Stomach (tissue), 19 donors: ENCODE measurements at places on chromosomes 7 and 10. TPM values are rescaled to one million over a fixed set of nuclear protein-coding genes. Genes with fewer than 3 reads are reported as not detected.

- DNase-seq, result no peak
Measured at GRCh38 chr10:104170610-104171254, 48.8 kb downstream of the SFR1 start.

DNA sequence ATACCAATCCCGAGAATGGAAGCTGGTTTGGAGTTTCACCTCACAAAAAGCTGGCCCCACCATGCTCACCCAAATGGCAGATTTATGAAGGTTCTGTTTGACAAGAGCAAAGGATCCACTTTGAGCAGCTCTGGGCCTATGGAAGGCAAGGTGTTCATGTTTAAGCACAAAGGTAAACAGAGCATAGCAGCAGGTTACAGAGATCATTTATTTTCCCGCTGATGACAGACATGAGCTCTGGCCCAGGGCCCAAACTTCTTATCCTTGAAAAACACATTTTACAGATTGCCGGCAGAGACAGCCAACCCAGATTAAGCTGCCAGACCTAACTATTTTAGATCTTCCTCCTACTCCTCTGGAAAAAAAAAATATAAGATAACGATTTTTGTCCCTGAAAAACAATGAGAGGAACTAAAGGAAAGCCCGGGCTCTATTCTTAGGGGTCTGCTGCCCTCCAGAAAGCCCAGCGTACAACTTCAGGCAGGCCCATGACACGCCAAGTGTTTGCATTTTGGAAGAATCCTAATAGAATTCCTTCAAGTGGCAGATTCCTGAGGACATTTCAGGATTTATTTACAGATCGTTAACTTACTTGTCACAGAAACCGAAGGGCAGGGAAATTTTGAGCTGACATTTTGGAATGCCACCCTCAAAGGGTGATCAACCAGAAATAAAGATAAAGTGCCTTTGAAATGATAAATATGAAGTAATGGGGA, 40.0 kb downstream of the SYPL1 start:
- DNase-seq, result peak; percentile 83

- peak; percentile 36 for DNase-seq
Measured at GRCh38 chr10:35369049-35369611, 32.8 kb downstream of the CCNY start.

DNA sequence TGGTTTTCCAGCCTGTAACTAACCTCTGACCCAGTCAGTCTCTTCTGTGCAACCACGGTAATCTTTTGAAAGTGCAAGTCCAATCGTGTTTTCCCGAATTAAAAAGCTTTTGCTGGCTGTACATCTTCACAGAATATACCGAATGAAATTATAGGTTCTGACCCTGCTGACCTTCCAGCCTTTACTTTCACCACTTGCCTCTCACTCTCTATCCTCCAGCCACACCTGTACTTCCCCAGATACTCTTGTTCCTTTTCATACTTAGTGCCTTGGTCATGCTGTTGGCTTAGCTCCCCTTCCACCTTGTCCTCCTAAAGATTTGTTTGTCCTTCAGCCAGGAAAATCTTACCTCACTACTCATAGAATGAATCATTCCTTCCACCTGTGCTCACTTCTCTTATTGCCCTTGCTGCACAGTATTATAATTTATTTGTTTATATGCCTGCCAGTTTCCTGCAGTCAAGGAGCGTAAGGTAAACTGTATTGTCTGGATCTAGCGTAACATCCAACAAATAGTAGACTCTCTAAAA, 2.3 kb upstream of the PNPLA8 start:
- DNase-seq, result no peak

- no peak for DNase-seq
Measured at GRCh38 chr10:19833170-19833824, 17.1 kb downstream of the PLXDC2 start.

- DNase-seq, result no peak
Measured at GRCh38 chr7:138433583-138434443, 26.2 kb upstream of the TRIM24 start.

GRCh38 chr7:6495597-6496262, 48.0 kb upstream of the DAGLB start:
- no peak for DNase-seq

- DNase-seq, result no peak
Measured at GRCh38 chr10:16720812-16721211, 96.4 kb downstream of the RSU1 start.

DNA sequence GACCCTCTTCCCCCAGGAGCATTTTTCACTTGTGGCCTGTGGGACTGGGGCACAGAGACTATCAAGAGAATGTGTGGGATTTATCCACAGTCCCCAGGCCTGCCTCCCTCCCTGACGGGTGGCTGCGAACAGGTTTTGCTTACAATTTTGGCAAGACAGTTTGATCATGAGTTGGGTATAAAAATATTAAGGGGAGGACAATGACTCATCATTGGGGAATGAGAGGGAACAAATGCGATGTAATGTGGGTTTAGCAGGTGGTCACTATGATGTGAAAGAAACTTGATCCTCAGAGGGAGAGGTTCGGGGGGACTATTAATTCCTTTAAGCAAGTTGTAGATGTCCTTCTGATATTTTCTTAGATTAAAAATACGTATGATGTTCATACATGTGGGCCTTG, 52.2 kb downstream of the EMX2 start:
- no peak for DNase-seq

- no peak for DNase-seq
Measured at GRCh38 chr10:131155876-131156230, 155.7 kb downstream of the TCERG1L start.

- DNase-seq, result no peak
Measured at GRCh38 chr10:4671451-4672145, 154.4 kb upstream of the AKR1E2 start.

- no peak for DNase-seq
Measured at GRCh38 chr7:2698581-2699288, 10.7 kb downstream of the AMZ1 start.

DNA sequence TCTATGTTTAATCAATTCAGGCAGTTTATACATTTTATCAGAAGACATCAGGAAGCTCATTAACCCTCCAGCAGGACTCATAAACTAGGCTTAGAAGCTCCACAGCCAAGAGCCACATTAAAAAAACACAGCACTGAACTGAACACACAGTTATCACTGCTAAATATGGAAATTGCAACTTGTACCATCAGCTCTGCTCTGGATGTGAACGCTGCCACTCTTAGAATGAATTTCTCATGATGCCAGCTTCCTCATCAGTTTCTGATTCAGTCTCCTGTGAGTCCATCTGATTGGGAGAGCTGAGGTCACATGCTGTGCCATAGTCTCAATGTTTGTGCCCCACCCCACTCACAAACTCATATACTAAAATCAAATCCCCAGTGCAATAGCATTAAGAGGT, 17.1 kb upstream of the ING3 start:
- no peak for DNase-seq

GRCh38 chr10:785089-785860, 95.8 kb upstream of the DIP2C start:
- no peak for DNase-seq

DNA sequence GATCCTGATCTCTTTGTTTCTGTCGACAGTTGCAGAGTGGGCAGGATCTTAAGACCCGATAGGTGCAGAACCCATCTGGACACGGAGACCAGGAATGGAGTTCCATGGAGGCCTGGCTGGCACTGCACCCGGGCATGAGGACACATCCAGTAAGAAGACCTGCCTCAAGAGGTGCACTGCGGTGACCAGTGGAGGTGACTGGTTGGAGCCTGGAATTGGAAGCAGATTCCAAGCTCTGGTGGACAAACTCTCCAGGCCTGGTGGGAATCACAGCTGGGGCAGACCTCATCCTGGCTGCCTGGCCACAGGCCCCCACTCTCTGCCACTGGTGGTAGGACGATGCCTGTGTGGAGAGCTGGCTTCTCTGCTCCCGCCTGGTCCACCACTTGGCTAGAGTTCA, 31.0 kb downstream of the ZNF775 start:
- no peak for DNase-seq

GRCh38 chr7:138125598-138126111, 49.4 kb downstream of the AKR1D1 start:
- DNase-seq, result no peak

DNA sequence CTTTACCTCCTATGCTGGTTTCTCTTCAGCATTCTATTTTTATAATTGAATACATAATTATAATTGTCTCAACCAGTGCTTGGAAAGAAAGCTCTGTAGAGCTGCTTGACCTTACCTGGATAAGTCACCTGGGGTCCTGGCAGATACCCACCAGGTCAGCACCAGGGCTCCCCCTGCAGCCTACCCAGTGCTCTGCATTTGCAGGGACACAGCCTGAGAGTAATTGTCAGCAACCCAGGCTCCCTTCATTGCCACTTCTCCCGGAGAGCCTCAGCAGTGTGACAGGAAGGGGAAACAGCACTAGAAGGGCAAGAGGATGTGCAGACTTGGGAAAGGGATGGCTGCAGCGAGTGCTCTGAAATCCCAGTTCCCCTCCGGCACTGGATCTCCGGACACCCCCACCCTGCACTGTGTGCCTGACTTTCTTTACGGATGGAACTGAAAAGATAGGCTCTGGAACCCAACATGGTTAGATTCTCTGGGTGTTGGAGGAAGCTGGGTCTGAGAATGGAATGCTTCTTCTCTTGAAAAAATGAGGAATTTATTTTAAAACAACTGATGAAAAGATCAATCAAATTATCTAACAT, 11.4 kb upstream of the PAX4 start:
- peak; percentile 47 for DNase-seq

GRCh38 chr10:112915590-112916572, 34.2 kb upstream of the TCF7L2 start:
- peak; percentile 68 for DNase-seq

GRCh38 chr10:82910301-82910700, 1035.3 kb downstream of the NRG3 start:
- no peak for DNase-seq

GRCh38 chr7:48976253-48976652, 51.9 kb downstream of the CDC14C start:
- DNase-seq, result no peak

DNA sequence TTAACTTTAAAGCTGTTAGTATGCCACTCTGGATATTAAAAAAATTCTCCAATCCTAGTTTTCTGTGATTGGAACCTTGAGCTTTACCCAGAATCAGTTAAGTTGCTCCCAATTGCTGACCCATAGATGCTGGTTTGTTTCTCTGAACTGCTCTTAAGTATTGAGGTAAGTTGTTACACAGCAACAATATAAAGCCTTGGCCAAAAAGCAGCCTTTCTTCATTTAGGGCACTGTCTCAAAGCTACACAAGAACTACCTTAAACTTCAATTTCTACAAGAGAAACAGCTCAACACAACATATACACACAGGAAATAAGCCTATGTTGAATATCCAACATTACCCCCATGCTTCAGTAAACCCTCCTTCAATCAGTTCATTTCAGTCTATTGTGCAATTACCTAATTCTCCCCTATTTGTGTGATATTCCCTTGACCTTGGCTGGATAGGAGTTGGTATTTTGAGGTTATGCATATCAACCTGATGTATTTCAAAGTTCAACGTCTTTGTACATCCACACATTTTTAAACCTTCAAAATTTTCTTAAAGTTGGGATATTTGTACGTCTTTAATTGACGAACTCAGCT, 11.5 kb downstream of the HNRNPA2B1 start:
- DNase-seq, result no peak

DNA sequence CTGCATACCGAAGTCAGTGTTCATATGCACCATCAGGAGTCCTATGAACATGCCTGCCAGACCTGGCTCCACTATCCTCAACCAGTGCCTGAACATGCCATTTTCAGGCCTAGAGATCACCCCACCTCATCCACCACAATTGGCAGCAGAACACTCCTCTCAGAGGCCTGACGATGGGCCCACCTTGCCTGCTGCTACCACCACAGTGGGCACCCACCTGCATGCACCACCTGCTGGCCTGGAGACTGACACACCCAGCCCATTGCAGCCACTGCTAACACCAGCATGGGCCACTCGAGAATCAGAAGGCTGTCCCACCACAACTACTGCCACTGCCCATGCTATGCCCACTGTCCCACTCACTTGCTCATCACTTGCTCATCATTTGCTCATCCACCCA, 130.7 kb upstream of the FAM13C start:
- no peak for DNase-seq

DNA sequence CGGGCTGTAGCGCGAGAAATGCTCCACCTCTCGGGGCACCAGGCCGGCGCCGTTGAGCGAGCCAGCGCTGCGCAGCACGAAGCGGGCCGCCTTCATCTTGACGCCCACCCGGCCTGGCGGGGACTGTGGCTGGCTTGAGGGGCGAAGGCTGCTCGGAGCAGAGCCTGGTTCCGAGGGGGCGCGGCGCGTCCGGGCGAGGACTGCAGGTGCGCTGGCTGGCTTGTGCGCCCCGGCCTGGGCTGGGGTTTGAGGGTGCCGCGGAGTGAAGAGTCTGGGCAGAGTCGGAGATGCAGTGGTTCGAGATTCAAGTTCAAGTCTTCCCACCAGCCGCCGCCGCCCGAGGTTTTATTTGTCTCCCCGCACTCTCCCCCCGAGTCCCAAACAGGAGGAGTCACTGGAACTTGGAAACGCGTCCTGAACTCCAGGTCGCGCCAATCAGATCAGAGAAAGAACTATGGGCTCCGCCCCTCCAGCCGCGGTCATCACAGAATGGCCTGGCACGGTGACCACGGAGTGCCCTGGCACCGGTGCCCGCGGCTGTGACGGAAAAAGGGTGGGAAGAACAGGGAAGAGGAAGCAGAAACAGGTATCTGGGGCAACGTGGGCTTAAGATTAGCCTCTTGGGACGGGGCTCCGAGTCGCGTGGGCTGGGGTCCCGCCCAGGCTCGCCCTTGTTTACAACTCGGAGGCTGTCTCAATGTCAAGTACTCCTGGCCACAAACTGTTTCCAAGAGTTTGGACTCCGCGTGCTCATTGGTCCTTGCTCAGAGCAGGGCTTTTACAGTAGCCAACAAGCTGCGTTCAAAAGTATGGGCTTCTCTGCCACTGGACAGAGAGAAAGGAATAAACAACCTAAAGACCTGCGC, at the start of gene PDK4:
TSS of gene PDK4 (minus strand) at position 319 of the 866 bp plus-strand sequence. CDS start at position 96, 223 bp downstream.
- peak; percentile 94 for DNase-seq

- no peak for DNase-seq
Measured at GRCh38 chr7:102305414-102306268, 19.0 kb downstream of the SH2B2 start.

The PAX2 gene
- not detected for polyA plus RNA-seq

The ATOH7 gene
- polyA plus RNA-seq, result not detected

The AKR1C8 gene
- not detected for polyA plus RNA-seq

The PNLIP gene
- polyA plus RNA-seq, result 1.0 TPM

The COL28A1 gene
- polyA plus RNA-seq, result 1.7 TPM

The DYNC1I1 gene
- polyA plus RNA-seq, result 0.93 TPM

The NRCAM gene
- 1.6 TPM for polyA plus RNA-seq

The PRPS1L1 gene
- not detected for polyA plus RNA-seq

The CPA2 gene
- 58.3 TPM for polyA plus RNA-seq

The CDK6 gene
- 4.9 TPM for polyA plus RNA-seq

The PRLHR gene
- not detected for polyA plus RNA-seq

The SNCG gene
- 10.9 TPM for polyA plus RNA-seq

The TMEM196 gene
- polyA plus RNA-seq, result 0.03 TPM

The WDR11 gene
- 20.2 TPM for polyA plus RNA-seq

The LRRN3 gene
- 0.61 TPM for polyA plus RNA-seq

The FAM25A gene
- 11.9 TPM for polyA plus RNA-seq

The FAM25C gene
- polyA plus RNA-seq, result not detected

The COL26A1 gene
- polyA plus RNA-seq, result not detected

The CNPY1 gene
- polyA plus RNA-seq, result not detected

The MUC3A gene
- 0.76 TPM for polyA plus RNA-seq

The CPN1 gene
- not detected for polyA plus RNA-seq
